ENCODE measurements at places on chromosomes 7 and 10. TPM values are rescaled to one million over a fixed set of nuclear protein-coding genes. Genes with fewer than 3 reads are reported as not detected.

DNA sequence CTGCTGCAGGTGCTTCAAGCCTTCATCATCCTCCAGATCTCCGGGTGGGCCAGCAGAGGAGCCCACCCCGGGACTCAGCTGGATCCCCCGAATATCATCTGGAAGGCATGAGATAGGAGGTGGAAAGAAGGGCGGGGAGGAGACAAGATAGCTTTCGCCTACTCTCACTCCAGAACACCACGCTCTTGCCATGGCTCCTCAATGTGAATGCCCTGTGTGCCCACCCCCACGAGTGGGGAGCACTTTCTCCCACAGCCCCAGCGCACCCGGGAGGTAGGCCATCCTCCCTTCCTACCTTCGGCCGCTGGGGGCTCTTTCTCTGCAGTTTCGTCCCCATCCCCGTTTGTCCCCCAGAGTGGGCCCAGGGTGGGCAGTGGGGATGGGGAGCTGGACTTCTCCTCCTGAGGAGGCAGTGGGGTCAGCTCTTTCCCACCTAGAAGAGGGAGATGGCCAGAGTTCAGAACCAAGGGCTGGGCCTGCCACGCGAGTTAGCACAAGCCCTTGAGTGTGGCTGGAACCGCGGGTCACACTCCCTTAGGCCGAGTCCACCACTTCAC lies 8.9 kb downstream of the GIGYF1 start:
- DNase-seq: no peak
- peaks cover 17% of the 10 kb centered on the region for H3K4me1 ChIP-seq
- no peak overlapping the region for H3K4me3 ChIP-seq
- no peak overlapping the region for H3K27ac ChIP-seq

GRCh38 chr10:128150045-128150493 lies 23.8 kb upstream of the MKI67 start:
- no peaks in the 10 kb centered on the region for H3K27me3 ChIP-seq
- no peaks in the 10 kb centered on the region for H3K36me3 ChIP-seq
- H3K4me3 ChIP-seq: peak overlapping the region; percentile 43
- no peak overlapping the region for H3K27ac ChIP-seq

DNA sequence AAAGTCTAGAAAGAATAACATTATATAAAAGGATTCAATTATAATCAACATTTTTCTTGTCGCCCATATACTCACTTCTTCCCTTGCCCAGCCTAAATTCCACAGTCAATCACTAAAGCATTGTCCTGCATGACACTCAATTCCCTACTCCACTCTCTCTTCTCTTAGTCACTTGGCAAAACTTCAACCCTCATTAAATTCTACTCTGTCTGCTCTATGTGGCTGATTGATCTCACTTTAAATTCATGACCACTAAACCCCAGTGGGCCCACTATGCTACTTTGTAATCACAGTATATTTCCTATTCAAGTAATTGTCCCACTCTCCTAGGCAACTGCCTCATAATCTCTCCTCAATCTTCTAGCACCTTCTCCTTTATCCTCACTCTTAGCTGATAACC lies 54.1 kb downstream of the MTERF1 start:
- no peaks in the 10 kb centered on the region for H3K27me3 ChIP-seq
- H3K4me1 ChIP-seq: no peaks in the 10 kb centered on the region
- no peak for DNase-seq

- no peaks in the 10 kb centered on the region for H3K36me3 ChIP-seq
- DNase-seq: no peak
- no peak overlapping the region for H3K4me3 ChIP-seq
- no peak overlapping the region for H3K27ac ChIP-seq
- no peaks in the 10 kb centered on the region for H3K27me3 ChIP-seq
- no peaks in the 10 kb centered on the region for H3K4me1 ChIP-seq
Measured at GRCh38 chr10:101575580-101576210, 12.4 kb downstream of the POLL start.

DNA sequence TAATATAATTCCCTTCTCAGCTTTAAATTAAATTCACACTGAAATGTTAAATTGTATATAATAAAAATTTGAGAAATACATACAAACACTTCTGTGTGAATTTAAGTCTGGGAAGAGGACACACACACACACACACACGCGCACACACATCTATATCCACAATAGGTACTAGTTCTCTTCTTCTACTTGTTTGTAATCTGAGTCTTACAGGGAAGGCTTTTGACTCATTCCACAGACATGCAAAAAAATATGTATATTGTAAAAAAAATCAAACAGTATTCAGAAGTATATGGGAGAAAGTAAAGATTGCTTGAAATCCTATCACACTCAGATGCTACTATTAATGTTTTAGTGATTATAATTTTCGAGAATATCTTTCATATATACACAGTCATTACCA lies 276.2 kb downstream of the MDFIC start:
- no peaks in the 10 kb centered on the region for H3K27me3 ChIP-seq
- no peaks in the 10 kb centered on the region for H3K36me3 ChIP-seq
- H3K27ac ChIP-seq: no peak overlapping the region
- H3K4me1 ChIP-seq: no peaks in the 10 kb centered on the region
- H3K4me3 ChIP-seq: no peak overlapping the region

GRCh38 chr7:149414745-149415390 lies 46.0 kb downstream of the ZNF777 start:
- no peak overlapping the region for H3K27ac ChIP-seq
- H3K36me3 ChIP-seq: no peaks in the 10 kb centered on the region
- peak; percentile 60 for DNase-seq
- peaks cover 4% of the 10 kb centered on the region for H3K27me3 ChIP-seq
- peak overlapping the region; percentile 46 for H3K4me3 ChIP-seq
- H3K4me1 ChIP-seq: no peaks in the 10 kb centered on the region

GRCh38 chr7:95927756-95928155 lies 155.4 kb downstream of the DYNC1I1 start:
- H3K4me1 ChIP-seq: no peaks in the 10 kb centered on the region
- no peaks in the 10 kb centered on the region for H3K27me3 ChIP-seq
- DNase-seq: no peak
- H3K4me3 ChIP-seq: no peak overlapping the region
- H3K27ac ChIP-seq: no peak overlapping the region
- H3K36me3 ChIP-seq: no peaks in the 10 kb centered on the region

DEPP1 gene
- 37.4 TPM for total RNA-seq

CTNNA3 gene
- total RNA-seq: 62.1 TPM

Measured in psoas muscle (tissue), 8 donors.